NCI-H1092 (cell line): ENCODE measurements at places on chromosomes 2 and 18.
A peak's percentile ranks its signal among the peaks of the same experiment; 100 is the strongest.

- DNase-seq, result no peak
Measured at GRCh38 chr2:13050764-13051163, 334.0 kb downstream of the TRIB2 start.

DNA sequence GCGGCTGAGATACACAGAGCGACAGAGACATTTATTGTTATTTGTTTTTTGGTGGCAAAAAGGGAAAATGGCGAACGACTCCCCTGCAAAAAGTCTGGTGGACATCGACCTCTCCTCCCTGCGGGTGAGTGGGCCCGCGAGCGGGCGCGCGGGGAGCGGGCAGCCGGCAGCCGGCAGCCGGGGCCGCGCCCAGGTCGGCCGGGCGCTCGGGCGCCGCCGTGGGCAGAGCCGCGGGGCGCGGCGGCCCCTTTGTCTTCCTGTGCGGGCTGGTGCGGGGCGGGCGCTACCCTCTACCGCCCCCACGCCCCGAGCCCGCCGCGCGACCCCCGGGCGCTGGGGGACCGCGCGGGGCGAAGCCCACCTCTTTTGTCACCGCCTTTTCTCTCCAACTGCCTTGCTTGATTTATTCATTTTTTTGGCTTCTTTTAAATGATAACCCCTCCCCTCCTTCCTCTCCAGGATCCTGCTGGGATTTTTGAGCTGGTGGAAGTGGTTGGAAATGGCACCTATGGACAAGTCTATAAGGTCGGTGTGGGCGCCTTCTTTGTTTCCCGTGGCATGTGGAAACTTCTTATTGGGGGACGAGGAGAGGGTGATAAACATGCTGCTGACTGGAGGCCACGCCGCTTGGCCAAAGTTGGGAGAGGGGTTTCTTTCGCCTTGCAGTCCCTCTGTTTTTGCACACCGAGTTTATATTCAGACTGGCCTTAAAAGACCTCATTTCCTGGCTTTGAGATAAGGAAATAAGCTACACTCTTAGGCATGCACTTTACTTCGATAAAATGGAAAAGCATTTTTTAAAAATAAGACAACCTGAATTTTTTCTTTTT lies 722 bp downstream of the MAP4K4 start:
- DNase-seq, result peak; percentile 12

GRCh38 chr2:26485725-26486418 lies 7.9 kb upstream of the OTOF start:
- DNase-seq, result no peak

DNA sequence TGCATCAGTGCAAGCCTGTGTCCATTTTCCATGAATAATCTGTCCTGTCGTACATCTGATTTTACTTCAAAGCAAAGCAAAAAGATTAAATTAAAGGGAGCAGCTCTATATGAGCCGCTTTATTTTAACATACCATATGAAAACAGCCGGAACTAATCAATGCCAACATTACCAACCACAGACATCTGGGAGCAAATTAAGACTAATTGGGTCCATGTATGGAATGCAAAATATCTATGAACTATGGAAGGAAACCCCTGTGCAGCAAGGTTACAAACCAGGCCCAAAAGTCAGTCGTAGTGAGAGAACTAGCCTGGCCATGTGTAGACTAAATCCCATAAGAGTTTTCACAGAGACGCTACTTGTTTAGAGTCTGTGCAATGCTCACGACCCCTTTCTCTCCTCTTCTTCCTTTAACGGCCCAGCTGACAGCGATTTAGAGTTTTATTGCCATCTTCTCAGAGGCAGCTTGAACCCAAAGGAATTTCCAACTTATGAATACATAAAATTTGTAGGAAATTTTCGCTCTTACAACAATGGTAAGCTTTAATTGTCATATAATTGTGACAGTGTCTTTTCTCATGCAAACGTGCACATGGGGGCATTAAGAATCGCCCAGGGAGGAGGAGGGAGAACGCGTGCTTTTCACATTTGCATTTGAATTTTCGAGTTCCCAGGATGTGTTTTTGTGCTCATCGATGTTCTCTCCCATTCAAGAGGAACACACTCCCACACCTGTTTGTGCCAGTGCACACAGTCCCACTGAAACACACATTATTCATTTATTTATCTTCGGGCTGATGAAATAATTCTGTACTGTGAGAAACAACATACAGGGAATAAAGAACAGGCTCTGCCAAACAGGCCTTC lies 52.9 kb upstream of the RPL31 start:
- DNase-seq, result no peak

DNA sequence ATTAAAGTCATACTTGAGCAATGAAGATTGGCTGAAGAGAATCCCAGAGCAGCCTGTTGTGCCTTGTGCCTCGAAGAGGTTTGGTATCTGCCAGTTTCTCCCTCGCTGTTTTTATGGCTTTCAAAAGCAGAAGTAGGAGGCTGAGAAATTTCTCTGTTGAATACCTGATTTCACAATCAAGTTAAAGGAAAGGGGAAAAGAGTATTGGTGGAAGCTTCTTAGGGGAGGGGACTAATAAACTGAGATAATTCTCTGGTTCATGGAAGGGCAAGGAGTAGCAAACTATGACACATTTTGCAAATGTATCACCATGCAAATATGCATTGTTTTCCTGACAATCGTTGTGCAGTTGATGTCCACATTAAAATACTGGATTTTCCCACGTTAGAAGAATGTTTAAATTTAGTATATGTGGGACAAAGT lies at the start of gene IL1B:
TSS of gene IL1B (minus strand) at position 85 of the 423 bp plus-strand sequence. CDS start 550 bp downstream, outside the sequence.
- no peak for DNase-seq

- no peak for DNase-seq
Measured at GRCh38 chr2:128504246-128505149, 185.8 kb upstream of the HS6ST1 start.

DNA sequence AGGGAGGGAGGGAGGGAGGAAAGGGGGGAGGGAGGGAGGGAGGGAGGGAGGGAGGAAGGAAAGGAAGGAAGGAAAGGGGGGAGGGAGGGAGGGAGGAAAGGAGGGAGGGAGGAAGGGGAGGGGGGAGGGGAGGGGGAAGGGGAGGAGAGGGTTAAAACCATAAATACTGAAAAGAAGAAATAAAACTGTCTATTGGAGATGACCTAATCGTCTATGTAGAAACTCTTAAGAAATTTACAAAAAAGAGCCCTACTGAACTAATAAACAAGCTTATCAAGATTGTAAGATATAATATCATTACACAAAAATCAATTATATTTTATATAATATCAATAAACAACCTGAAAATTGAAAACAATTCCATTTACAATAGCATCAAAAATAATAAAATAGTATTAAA lies 32.3 kb upstream of the CTDP1 start:
- DNase-seq, result no peak

DNA sequence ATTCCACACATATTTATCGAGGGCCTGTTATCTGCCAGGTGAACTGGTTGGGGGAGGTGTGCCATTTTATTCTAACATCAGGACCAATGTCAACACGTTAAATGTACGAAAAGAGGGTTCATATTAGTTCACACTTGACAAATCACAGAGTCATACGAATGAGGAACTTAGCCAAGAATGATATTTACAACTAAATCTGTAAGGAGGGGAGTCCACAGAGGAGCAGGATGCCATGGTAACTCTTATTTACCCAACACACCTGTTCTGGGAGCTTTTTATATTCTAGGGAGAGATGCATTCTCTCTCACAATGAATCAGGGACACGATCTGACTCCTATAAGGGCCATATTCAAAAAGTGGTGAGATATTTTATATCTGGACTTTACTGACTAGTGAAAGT lies 144.1 kb downstream of the CDC42EP3 start:
- peak; percentile 50 for DNase-seq

- no peak for DNase-seq
Measured at GRCh38 chr2:227789803-227790202, 23.8 kb upstream of the CCL20 start.

DNA sequence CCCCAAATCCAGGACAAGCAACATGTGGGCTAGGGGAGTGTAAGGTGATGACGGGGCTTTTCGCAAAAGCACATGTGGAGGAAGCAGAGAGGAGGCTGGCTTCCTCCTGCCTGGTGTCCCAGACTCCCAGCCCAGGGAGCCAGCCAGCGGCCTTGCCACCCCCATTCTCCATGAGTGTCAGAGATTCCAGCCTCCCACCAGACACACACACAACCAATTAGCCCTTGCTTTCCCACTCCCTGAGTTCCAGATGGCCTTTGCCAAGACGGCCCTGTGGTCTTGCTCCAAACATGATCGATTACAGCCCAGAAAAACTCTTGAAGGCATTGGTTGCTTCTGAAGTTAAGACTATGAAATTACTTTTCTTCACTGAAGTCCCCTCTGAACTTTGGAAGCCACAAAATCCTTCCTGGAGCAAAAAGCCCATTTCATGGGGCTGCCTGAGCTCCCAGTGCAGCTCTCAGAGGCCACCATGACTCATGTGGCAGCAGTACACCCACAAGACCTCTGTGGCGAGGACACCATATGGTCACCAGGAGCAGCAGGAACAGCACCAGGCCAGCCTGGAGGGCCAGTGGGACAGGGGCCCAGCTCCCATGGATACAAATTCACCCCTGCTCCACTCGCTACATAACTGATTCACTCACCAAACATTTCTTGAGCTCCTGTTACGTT lies 69.1 kb upstream of the PID1 start:
- no peak for DNase-seq

- no peak for DNase-seq
Measured at GRCh38 chr2:143649226-143649740, 520.1 kb downstream of the ARHGAP15 start.

DNA sequence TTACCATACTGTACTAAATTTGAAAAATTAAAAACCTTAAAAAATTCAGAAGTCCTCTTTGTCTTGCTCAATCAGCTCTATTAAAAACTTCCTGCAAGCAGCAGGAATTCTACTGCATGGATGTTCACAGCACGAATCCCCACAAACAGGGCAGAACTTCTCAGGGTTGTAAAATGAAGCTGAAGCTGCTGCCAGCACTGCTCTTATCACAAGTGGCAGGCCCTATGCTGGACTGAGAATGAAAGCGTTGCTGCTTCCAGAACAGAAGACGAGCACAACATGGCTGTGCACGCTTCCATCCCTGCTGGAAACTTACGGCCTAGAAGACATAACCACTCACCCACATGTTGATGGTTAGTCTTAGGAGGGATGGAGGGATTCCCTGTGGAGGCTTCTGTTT lies 134.0 kb downstream of the RAB3GAP1 start:
- DNase-seq, result no peak

GRCh38 chr2:132414081-132414480 lies 2.5 kb upstream of the GPR39 start:
- no peak for DNase-seq

DNA sequence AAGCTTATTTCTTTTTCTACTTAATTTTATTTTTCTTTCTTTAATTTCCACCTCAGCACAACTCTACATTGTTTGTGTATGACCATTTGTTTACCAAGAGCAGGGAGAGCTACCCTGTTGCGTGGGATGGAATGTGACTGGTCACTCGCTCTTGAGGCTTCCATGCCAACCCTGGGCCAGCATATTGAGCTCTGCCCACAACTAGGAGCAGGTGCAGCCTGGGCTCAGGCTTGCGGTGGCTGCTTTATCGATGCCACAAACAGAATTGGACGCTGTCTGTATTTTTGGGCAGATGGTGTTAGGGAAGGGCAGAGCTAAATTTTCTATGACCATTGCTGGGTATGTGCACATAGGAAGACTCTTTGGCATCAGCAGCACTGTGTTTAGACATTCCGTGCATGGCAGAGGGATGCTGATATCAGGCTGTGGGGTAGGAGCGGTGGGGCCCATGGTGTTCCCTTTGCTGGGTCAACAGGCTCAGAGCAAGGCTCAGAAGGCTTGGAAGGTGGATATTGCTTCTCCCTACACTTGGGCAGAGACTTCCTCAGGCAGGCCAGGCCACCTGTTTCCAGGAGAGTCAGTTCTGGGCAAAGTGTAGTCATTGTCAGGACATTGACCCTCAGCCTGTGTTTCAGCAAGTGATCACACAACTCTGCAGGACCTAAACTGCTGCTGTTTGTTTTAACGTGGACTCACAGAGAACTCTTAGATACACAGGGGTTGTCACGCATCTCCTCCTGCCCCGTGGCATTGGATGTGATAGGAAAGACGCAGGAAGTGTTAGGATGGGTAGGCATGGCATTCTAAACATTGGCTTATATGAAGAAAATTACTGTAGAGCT lies 40.2 kb downstream of the TMEM182 start:
- no peak for DNase-seq

GRCh38 chr2:148756292-148756975 lies 111.9 kb downstream of the EPC2 start:
- DNase-seq, result no peak

DNA sequence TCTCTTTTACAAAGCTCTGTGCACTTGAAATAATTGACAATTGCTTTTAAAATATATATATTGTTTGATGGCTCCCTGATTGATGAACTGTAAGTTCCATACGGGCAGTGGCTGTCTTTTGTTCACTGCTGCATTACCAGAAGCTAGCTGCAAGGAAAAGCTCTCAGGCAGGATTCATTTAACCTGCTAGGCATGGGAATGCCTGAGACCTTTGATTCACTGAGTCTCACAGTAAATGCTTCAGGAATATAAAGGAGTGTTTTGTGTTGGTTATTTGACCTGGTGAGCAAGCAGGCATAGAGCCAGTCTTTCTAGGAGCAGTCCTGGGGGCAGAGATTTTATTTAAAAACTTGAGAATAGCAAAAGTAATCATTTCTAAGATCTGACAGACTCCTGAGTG lies 193.2 kb upstream of the ITGA4 start:
- no peak for DNase-seq

- DNase-seq, result no peak
Measured at GRCh38 chr2:186060744-186061440, 322.3 kb downstream of the FSIP2 start.

GRCh38 chr2:98070081-98070480 lies 16.9 kb upstream of the VWA3B start:
- DNase-seq, result no peak

- DNase-seq, result no peak
Measured at GRCh38 chr2:205002390-205002789, 457.1 kb downstream of the PARD3B start.
